ENCODE measurements at places on chromosomes 13 and 19. TPM values are rescaled to one million over a fixed set of nuclear protein-coding genes. Genes with fewer than 3 reads are reported as not detected.

THSD8 gene
- 1.6 TPM for total RNA-seq

APOC4 gene
- total RNA-seq, result not detected

UFM1 gene
- total RNA-seq, result 21.7 TPM

GRIK5 gene
- 4.0 TPM for total RNA-seq

FAM187B gene
- total RNA-seq, result not detected

SOX1 gene
- total RNA-seq, result not detected

ZNF90 gene
- total RNA-seq, result 1.00 TPM

MED16 gene
- total RNA-seq, result 19.1 TPM

NANOS3 gene
- total RNA-seq, result 1.8 TPM
